ENCODE measurements at places on chromosomes 16 and 17.

- no peak for DNase-seq
Observed at GRCh38 chr16:19115148-19116021, 1.6 kb downstream of the ITPRIPL2 start.

DNA sequence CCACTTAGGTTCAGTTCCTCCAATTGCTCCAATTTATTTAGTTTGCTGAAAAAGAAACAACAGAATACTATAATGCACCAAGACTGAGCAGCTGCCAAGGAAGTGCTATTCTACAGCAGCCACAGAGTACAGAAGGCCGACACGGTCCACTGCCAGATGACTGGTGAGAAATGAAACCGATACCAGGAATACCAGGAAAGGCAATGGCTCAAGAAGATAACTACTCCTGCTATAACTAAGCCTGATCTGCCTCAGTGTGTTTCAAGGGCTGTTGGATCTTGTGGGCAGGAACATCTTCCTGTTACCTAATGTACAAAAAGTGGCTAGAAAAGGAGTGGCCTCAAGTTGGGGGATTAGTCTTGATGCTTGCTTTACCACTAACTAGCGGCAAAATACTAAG is 32.8 kb downstream of the MARVELD3 start:
- DNase-seq: no peak

DNA sequence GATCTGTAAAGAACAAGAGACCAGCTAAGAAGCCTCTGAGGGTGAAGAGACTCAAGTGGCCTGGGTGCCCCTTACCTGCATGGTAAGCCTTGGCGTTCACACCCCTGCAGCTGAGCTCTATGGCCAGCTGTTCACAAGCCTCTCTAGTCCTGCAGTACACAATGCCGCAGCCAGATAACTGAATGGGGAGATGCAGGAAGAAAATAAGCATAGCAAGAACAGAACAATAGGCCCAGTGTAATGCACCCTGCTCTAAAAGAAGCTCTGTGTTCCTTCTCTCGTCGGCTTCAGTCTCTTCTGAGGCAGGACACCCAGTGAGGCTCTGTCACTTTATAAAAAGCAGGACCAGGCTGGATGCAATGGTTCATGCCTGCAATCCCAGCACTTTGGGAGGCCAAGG is 5.4 kb downstream of the RECQL5 start:
- no peak for DNase-seq

DNA sequence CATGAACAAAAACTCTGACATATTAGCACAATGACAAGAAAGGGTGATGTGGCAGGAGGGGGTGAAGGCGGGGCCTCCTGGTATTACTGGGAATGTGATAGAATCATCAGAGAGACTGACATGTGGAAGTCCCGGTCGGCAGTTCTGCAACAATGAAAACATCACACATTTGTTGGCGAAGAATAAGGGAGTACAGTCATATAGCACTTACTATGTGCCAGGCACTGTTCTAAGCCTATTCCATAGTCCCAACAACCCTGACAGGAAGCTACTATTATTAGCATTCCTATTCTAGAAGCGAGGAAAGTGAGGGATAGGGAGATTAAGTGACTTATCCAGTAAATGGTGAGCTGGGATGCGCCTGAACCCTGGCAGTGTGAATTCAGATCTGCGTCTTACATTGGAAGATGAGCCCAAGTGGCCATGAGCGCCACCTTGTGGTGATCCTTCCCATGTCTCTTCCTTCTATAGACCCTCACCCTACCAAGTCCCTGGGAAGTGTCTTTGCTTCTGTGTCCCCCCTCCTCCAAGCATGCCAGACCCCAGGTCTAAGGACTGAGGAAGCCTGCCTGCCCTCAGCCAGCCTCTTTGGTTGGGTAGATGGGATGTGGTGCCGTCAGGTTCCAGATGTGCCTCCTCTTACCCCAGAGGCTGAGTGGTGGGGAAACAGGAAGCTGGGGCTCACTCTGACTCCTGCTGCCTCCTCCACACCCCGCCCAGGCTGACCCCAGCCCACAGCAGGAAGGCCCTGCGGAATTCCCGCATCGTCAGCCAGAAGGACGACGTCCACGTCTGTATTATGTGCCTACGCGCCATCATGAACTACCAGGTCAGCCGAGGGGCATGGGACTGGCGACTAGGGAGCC is 14.0 kb downstream of the FMNL1 start:
- peak; percentile 78 for DNase-seq

GRCh38 chr16:21260870-21261791 is 17.0 kb downstream of the CRYM start:
- DNase-seq: no peak
